Activated T-helper 9 cell treated with anti-CD3 and anti-CD28 coated beads, Interleukin-2, amount 50 U/mL, for 16 hours (primary cell): ENCODE measurements at places on chromosomes 2 and 18.

DNA sequence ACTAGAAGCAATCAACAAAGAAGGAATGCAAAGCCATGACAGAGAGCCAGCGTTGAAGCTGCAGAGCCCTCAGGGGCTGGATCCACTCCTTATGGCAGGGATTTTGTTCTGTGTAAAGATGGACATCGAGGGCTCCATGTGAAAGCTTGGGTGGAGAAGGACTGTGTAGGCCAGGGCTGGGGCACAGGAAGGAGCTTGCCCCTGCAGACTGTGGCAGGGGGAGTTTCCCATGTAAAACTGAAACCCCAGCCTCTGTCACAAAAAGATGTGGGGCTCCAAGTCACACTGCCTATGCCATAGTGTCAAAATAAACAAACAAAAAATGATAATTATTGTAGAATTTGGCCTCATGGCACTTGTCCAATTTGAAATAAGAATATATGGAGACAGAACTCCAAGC lies 408.7 kb upstream of the HS6ST1 start:
- no peak for DNase-seq

DNA sequence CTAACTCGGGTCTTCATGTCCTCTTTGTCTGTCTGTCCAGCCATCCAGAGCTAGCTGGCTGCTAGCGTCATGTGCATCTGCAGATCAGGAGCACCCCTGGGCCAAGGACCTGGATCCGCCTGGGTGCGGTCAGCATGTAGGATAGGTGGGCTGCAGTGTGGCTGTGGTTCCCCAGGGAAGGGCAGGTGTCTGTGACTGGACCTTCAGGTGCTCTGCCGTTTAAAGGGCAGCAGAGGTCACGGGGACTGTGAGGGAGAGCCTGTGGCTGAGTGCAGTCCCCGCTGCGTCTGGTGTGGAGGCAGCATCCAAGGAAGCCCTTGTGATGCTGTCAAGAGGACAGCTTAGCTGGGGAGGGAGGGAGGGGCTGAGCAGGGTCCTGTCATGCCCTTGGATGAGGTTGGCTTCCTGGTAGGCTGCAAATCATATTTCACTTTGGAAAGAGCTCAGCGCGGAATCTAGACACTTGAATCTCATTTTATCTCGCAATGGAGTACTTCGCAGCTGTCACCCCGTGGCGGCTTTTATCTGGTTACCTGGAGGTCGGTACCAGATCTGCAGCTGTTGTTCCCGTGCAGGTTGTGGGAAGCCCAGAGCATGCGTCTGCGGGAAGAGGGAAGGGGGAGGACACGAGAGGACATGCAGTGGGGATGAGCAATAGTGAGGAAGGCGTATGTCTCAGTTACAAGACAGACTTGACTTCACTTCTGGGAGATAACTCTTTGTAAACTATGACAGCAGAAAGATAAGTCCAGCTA lies 5.9 kb upstream of the RALB start:
- DNase-seq = no peak

DNA sequence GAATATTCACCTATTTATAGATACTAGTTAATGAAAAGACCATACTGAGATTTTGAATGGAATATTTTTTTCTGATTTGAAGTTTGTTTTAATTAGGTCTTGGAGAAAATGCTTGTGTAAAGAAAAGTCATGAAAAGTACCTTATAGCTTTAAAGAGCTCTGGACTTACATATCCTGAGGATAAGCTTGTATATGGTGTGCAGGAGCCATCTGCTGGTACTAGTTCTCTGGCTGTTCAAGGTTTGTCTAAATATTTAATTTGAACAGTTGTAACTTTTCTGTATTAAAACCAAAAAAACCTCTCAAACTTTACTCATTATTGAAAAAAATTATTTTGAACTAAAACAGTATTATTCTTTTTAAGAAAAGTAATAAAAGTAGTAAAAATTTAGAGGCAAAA lies 50.1 kb downstream of the UBR3 start:
- DNase-seq = no peak

DNA sequence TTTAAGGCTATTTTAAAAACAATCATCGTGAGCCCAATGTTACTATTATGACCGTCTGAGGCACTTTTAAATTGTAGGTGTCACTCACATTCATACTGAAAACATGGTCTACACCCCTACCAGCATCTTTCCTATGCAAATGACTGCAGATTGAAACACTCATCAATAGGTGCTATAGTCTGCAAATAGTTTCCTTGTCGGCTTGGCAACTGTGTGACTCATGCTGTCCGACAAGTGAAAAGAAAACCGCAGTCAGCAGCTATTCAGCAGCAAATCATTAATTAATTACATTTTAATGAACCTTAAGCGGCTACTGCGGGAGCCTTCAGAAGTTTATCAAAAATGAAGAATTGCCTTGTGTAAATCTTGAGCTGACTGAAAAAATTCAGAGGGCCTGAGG lies 134.4 kb downstream of the FIGN start:
- DNase-seq = no peak

GRCh38 chr2:120239488-120240287 lies 13.0 kb upstream of the RALB start:
- DNase-seq = no peak

GRCh38 chr2:98541906-98542305 lies 66.4 kb downstream of the COA5 start:
- DNase-seq = no peak

DNA sequence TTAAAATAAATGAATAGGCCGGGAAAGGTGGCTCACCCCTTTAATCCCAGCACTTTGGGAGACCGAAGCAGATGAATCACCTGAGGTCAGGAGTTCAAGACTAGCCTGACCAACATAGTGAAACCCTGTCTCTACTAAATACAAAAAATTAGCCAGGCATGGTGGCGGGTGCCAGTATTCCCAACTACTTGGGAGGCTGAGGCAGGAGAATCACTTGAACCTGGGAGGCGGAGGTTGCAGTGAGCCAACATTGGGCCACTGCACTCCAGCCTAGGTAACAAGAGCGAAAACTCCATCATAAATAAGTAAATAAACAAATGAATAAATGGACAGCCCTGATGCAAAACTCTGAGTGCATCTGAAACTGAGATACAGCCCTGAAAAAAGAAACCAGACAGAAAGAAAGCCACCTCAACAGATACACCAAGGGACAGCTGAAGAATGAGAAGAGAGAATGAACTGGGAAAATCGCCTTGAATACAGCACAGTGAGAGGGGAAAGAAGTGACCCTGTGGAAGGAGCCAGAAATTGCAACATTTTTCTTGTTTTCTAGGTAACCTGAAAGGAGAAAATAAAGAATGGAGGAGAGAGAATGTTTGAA lies 64.4 kb downstream of the TRABD2A start:
- no peak for DNase-seq

- DNase-seq = no peak
Measured at GRCh38 chr2:96788442-96789244, 27.4 kb upstream of the CNNM3 start.

GRCh38 chr2:105390454-105390853 lies 8.4 kb downstream of the FHL2 start:
- no peak for DNase-seq

GRCh38 chr2:197571627-197572271 lies 55.9 kb downstream of the MOB4 start:
- no peak for DNase-seq

DNA sequence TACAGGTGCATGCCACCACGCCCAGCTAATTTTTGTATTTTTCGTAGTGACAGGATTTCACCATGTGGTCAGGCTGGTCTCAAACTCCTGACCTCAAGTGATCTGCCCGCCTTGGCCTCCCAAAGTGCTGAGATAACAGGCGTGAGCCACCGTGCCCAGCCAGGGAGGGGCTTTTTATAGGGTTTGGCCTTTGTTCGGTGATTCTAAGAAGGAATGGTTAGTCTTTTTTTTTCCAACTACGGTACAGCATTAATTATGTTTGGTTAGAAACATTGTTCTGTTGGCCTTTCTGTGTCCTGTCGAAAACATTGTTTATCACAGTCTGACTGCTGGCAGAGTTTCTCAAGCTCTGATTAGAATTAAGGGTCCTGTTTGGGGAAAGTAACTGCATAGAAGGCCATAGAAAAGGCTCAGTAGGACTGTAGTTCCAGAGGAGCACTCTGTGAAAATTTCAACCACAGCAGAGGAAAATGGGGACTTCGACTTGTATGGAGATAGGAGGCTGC lies 19.3 kb upstream of the SMCHD1 start:
- no peak for DNase-seq

DNA sequence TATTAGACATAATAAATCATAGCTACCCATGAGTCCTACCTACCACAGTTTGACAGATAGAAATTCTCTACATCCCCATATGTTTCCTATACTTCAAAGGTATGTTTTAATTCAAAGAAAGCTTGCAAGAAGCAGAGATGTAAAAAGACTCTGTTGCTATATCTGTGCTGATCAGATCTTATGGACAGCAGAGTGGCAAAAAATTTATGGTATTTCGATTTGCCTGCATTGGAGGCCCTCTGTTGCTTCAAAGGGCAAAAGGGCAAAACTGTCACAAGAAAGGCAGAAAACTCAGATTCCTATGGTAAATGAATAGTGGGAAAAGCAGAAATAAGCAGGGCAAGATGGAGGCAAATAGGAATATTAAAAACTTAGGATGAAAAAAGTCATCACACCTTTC lies 447.8 kb upstream of the SPHKAP start:
- DNase-seq = no peak

- DNase-seq = no peak
Measured at GRCh38 chr2:239132156-239132709, 268.6 kb downstream of the HDAC4 start.

DNA sequence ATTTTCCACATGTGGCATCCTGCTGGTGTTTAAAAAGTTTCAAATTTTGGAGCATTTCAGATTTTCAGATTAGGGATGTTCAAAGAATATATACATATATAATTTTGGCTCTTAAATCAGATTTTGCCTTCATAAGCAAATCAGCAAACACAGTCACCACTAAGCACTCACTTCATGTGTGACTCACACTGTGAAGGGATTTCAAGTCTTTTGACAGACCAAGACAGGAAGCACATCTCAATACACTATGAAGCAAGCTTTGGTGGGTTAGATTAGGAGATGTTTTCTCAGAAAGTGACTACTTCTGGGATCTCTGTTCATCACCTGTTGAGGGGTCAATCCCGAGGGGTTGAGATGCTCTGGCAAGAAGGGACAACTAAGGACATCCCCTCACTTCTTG lies 227.8 kb upstream of the RBBP8 start:
- no peak for DNase-seq

DNA sequence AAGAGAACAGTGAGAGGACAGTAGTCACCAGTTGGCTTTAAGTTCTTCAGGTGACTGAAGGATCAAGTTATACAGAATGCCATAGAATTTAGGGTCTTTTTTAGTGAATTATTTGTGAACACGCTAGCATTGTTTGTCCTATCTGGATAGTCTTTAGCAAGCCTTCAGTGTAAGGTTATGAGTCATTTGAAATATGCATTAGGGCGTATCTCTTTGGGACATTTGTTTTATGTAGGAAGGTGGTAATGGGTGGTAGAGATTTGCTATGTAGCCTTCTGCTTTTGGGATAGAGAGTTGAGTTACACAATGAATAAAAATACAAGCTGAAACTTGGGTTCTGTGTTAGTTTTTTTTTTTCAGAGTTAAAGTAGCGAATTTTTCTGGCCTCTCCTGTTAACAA lies 13.0 kb downstream of the ACTR2 start:
- DNase-seq = no peak

GRCh38 chr2:98909317-98910211 lies 26.5 kb downstream of the CRACDL start:
- no peak for DNase-seq

DNA sequence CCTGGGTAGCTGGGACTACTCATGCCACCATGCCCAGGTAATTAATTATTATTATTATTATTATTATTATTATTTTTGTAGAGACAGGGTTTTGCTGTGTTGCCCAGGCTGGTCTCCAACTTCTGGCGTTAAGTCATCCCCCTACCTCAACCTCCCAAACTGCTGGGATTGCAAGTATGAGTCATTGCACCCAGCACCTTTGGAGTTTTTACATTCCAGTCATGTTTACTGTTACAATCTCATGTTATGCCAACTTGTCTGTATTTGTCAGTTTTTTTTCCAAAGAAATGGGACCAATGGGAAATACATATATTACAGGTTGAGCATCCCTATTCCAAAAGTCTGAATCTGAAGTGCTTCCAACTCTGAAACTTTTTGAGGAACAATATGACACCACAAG lies 903.8 kb downstream of the SLC4A3 start:
- no peak for DNase-seq

DNA sequence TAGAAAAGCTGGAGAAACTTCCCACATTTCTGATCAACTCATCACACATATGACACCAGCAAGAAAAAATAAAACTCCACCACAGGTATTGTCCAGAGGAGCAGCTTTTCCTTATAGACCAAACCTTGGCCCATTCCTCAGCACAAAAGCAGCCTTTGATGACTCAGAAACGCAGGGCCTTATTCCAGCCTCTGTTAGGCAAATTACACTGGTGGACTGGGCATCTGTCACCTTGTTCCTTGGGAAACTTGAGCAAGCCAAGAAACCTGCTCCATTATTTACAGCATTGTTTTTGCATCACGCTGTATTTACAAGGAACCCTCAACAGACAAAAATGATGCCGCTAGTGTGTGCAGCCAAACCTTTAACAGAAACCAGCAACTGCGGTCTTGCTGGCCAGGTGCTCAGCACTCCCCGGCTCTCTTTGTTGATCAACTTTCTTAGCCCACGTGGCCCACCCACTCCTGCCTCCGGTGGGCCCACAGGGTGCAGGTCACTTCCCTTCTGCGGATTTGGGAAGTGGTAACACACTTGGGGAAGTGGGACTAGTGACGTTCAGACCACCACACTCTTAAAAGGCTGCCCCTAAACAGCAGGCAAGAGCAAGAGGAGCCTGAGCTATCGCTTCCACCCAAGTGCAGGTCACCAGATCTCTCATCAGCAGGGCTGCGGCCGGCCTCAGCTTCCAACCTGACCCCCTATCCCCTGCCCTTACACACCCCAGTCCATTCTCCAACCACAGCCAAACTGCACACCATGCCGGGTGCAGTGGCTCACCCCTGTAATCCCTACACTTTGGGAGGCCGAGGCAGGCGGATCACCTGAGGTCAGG lies 1.5 kb downstream of the AP1S3 start:
- no peak for DNase-seq

DNA sequence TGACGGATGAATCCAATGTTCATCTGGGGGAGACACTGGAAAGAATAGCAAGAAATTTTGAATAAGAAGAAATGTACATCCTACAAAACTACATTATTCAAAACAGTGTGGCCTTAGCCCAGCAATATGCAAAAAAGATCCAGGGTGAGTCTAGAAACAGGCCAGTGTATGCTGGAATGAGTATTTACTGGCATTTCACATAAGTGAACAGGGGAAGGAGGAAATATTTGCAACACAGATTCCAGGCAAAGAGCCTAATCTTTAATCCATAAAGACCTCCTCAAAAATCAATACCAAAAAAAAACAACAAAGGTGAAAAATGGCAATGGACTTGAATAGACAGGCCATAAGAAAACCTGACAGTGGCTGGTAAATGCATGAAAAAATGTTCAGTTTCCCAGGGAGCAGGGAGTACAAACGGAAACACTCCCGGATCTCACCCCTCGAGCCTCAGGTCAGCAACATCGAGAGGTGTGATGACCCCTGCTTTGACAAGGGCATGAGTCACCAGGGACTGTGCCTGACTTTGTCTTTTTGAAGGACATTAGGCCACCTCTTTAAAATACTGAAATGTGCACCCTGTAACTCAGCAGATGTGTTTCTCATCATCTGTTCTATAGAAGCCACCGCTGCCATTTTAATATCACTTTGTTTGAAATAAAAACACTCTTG lies 12.7 kb upstream of the GPC1 start:
- DNase-seq = no peak
